ENCODE measurements at places on chromosomes 7 and 10.

- DNase-seq, result peak; percentile 17
These were observed 26.2 kb upstream of the RASGEF1A start for GRCh38 chr10:43292755-43293676.

DNA sequence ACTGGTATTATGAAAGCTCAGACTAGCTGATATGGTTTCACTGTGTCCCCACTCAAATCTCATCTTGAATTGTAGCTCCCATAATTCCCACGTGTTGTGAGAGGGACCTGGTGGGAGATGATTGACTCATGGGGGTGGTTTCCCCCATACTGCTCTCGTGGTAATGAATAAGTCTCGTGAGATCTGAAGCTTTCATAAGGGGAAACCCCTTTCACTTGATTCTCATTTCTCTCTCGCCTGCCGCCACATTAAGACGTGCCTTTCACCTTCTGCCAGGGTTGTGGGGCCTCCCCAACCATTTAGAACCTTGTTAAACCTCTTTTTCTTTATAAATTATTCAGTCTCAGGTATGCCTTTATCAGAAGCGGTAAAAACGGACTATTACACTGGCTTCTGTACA, 40.3 kb downstream of the COL13A1 start:
- DNase-seq, result no peak

DNA sequence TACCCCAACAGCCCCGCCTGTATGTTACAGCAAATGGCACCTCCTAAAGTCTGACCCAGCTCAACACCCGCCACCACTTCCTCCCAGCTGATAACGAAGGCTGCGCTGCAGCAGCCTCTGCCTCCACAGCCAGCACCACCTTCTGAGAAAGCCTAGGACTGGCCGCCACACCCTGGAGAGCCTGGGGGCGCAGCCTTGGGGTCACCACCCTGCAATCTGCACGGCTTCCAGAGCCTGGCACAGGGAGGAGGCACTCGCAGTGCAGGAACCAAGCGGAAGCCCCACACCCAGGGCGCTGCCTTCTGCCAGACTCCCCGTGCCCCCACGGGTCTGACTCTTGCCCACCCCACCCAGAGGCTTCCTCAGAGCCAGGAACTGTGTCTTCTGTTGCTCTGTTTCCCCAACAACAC, 112.5 kb downstream of the MAD1L1 start:
- no peak for DNase-seq

GRCh38 chr10:125159932-125160855, at the start of gene CTBP2:
TSS of gene CTBP2 (minus strand) at chr10:125160563.
- DNase-seq, result no peak

GRCh38 chr7:26685606-26686005, 178.8 kb downstream of the SKAP2 start:
- no peak for DNase-seq

DNA sequence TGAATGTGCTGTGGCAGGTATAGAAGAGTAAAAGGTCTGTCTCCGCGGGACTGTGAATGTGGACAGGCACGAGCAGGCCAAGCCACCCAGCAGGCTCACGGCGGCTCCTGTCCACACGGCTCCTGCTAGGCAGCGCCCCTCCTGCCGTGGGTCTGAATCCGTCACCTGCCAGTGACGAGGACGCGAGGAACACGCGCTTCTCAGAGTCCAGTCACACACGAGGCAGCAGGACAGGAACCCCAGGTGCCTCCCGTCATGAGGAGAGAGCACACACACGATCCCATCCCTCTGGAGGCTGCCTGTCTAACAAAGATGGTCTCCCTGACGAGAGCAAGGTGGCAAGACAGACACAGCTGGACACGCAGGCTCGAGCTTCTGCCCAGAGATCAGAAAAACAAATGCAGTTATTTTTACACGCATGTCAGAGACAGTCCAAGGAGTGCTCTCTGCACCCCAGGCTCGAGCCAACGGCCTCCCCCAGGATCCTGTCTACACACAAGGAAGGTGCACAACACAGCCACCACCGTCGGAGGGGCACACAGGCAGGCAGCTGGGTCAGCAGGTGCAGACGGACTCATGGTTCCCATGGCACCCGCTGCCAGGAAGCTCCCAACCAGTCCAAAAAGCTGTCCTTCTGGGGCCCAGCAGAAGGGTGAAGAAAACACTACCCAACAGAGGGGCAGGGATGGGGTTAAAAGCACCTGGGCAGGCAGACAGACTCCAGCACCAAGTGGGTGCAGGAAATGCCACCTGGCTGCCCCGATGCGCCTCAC, 103.2 kb downstream of the MAD1L1 start:
- no peak for DNase-seq

DNA sequence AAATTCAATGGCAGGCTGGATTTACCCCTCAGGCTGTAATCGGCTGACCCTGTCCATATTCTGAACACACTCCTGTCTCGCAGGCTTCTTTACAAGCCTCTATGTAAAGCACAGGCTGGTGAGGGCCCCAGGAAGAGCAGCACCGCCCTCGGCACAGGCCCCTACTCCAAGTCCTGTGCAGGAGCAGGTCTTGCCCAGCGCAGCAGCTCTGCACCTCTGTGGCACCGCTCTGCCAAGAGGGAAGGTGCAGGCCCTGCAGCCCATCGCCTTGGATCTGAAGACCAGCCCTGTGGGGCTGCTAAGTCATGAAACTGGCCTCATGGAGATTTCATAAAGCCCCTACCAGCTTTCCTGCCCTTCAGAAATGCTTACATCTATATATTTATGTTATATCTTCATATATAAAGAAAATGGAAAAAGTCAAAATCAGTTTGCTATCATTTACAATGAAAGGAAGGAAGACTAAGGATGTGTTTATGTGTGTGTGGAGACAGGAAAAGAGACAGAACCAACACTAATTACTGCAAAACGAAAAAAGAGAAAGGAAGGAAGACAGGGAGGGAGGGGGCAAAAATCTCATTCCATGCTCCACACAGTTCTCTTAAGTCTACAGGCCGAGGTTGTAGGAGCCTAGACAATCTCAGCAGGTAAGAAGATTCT, 9.6 kb downstream of the TMEM176B start:
- DNase-seq, result no peak

GRCh38 chr10:98959379-98959778, 276.3 kb downstream of the HPSE2 start:
- DNase-seq, result no peak

GRCh38 chr7:127404286-127405072, 12.0 kb upstream of the ZNF800 start:
- no peak for DNase-seq

- no peak for DNase-seq
These were observed 2.9 kb downstream of the MIOS start for GRCh38 chr7:7569615-7570014.

- DNase-seq, result no peak
These were observed 18.3 kb upstream of the TMEM26 start for GRCh38 chr10:61471491-61471890.

DNA sequence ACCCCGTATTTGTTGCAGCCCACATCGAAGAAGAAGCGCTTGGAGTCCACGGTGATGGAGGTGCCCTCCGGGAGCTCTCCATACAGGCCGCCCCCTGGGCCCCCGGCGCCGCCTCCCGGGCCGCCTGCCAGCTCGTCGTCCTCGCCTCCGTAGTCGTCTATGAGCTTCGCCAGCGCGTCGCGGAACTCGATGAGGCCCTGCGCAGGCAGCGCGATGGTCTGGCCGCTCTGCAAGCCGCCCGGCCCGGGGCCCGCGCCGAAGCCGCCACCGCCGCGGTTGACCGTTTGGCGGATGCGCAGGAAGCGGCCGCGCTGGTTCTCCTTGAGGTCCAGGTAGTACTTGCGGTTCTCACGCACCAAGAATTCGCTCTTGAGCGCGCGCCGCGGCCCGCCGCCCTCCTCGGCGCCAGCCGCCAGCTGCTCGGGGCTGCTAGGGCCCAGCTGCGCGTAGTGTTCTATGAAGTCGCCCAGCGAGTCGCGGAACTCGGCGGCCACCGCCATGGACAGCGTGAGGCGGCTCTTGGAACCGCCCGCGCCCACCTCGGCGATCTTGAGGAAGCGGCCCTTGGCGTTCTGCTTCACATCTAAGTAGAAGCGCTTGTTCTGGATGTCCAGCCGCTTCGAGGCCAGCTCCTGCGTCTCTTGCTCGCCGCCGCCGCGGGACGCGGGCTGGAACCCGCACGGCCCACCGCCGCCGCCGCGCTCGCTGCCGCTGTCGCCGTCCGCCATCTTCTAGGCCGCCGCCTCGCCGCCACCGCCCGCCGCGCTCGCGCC, 523 bp downstream of the PURB start:
- no peak for DNase-seq

DNA sequence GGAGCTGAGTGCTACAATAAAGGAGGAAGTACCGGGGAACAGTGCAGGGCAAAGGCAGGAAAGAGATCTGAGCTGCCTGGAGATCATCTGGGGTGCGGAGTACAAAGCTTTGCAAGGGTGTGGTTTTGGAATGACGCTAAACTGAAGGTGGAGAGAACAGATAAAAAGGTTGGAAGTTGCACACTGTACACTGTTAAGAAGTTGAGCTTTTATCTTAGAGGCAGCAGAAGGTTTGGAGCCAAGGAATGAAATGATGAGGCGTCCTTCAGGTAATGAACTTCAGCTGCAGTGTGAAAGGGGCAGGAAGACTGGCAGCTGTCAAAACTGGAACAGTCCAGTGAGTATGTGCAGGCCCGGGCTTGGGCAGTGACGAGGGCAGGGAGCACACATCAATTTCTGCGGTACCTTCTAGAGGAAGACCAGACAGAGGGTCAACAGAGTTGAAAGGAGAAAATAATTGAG, 7.2 kb upstream of the ANKRD61 start:
- no peak for DNase-seq

GRCh38 chr10:131909014-131909808, 8.4 kb downstream of the PPP2R2D start:
- DNase-seq, result no peak

DNA sequence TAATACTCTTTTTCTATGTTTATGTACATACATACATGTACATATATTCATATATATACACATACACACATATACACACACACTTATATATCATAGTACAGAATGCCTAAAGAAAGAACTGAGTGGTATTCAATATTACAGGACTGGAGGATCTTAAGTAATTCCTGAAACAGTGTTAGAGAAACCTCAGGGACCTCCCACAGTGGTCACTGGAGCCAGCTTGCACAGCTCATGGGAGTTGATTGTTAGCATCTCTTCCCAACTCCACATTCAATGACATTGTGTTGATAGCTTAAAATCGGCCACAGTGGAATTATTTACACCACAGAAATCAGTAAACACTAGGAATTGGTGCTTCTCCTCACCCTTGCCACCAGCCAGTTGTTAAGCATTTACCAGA, 6.0 kb downstream of the LRRC17 start:
- no peak for DNase-seq

- no peak for DNase-seq
These were observed 108.0 kb downstream of the RNLS start for GRCh38 chr10:88474884-88475844.

- no peak for DNase-seq
These were observed 672.9 kb downstream of the MAGI2 start for GRCh38 chr7:78780560-78780959.

DNA sequence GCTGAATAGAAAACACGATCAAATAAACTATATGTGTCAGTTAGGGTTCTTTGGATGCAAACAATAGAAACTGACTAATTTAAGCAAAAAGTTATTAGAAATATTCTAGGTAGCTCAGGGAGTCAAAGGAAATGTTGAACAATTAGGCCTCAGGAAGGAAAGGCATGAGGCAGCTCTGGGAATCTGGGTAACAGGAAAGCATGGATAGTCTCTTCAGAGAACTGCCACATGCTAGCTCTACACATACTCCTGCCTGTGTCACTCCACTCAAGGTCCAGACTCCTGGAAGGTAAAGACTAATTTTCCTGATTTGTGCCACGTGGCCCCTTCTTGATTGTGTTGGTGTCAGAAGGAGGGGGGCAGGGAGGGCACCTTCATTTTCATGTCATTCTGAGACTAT, 23.8 kb upstream of the PTTG1IP2 start:
- DNase-seq, result no peak

GRCh38 chr10:20142311-20142710, 326.1 kb downstream of the PLXDC2 start:
- no peak for DNase-seq

- DNase-seq, result no peak
These were observed 237.9 kb downstream of the C7orf25 start for GRCh38 chr7:42673951-42674350.

GRCh38 chr7:151666886-151667285, 147.2 kb upstream of the RHEB start:
- no peak for DNase-seq

DNA sequence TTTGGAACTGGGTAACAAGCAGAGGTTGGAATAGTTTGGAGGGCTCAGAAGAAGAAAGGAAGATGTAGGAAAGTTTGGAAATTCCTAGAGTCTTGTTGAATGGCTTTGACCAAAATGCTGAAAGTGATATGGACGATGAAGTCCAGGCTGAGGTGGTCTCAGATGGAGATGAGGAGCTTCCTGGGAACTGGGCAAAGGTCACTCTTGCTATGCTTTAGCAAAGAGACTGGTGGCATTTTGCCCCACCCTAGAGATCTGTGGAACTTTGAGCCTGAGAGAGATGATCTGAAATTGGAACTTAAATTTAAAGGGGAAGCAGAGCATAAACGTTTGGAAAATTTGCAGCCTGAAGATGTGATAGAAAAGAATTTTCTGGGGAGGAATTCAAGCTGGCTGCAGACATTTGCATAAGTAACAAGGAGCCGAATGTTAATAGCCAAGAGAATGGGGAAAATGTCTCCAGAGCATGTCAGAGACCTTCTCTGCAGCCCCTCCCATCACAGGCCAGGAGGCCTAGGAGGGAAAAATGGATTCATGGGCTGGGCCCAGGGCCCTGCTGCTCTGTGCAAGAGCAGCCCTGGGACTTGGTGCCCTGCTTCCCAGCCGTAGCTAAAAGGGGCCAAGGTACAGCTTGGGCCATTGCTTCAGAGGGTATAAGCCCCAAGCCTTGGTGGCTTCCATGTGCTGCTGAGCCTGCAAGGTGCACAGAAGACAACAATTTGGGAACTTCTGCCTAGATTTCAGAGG, 3.6 kb downstream of the PDSS1 start:
- no peak for DNase-seq

- no peak for DNase-seq
These were observed 2.6 kb downstream of the PPIF start for GRCh38 chr10:79349766-79350406.

DNA sequence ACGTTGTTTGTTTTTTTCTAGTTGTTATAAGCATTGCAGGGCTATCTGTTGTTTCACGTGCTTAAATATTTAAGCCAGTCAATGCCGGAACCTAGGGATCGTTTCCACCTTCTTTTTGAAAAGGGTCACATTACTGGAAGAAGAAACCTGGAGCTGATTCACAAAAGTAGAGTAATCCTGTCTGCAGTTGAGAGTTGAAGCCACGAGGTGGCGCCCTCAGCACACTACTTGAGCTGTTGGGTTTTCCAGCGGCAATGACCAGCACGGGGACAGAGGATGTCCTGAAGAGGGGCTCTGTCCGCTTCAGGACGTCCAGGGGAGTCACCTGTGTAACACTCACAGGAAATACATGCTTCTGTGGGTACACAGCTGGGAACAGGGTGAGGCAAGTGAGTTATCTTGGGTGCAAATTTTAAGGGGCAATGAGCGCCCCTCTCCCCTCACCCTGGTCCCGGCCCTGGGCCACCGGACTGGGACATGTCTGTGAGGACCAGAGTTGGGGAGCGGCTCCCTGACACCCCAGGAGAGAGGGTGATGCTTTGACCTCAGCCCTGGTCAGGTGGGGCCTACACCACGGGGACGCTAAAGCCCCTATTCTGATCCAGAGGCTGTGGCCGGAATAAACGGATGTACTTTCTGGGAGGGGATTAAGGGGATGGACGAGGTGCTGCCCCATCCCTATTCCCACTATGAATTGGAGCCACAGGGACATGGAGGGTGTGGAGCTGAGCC, 26.3 kb upstream of the WDFY4 start:
- peak; percentile 48 for DNase-seq

- no peak for DNase-seq
These were observed 38.2 kb downstream of the ZNF467 start for GRCh38 chr7:149735181-149735602.

GRCh38 chr10:103479135-103479534, at the start of gene CALHM3:
TSS of gene CALHM3 (minus strand) at chr10:103479240. CDS start at chr10:103479032, 208 bp downstream.
- DNase-seq, result no peak
